ENCODE measurements at places on chromosomes 3 and 15.

GRCh38 chr15:85764649-85765277 lies 30.0 kb downstream of the KLHL25 start:
- DNase-seq = peak; percentile 49

GRCh38 chr3:164186095-164186494 lies 892.2 kb downstream of the SI start:
- DNase-seq = no peak

DNA sequence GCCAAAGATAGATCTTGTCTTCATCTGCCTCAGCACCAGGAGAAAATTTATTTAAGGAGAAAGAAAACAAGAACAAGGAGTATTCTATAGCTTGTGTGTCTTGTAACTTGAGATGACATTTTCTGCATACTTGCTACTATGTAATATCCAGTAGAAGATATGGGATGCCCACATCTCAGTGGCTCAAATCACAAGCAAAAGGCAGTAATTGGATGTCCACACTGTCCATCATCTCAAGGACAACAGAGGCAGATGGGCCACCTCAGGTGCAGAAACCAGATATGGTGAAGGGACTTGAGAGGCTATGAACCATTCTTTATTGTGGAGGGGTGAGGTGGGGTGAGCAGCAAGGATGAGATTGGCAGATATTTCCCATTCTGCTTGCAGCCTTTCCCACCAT lies 309.0 kb downstream of the GBE1 start:
- no peak for DNase-seq

GRCh38 chr3:12944849-12945248 lies 103.5 kb upstream of the RPL32 start:
- no peak for DNase-seq

- no peak for DNase-seq
Observed at GRCh38 chr15:47301481-47301880, 415.8 kb upstream of the SEMA6D start.

DNA sequence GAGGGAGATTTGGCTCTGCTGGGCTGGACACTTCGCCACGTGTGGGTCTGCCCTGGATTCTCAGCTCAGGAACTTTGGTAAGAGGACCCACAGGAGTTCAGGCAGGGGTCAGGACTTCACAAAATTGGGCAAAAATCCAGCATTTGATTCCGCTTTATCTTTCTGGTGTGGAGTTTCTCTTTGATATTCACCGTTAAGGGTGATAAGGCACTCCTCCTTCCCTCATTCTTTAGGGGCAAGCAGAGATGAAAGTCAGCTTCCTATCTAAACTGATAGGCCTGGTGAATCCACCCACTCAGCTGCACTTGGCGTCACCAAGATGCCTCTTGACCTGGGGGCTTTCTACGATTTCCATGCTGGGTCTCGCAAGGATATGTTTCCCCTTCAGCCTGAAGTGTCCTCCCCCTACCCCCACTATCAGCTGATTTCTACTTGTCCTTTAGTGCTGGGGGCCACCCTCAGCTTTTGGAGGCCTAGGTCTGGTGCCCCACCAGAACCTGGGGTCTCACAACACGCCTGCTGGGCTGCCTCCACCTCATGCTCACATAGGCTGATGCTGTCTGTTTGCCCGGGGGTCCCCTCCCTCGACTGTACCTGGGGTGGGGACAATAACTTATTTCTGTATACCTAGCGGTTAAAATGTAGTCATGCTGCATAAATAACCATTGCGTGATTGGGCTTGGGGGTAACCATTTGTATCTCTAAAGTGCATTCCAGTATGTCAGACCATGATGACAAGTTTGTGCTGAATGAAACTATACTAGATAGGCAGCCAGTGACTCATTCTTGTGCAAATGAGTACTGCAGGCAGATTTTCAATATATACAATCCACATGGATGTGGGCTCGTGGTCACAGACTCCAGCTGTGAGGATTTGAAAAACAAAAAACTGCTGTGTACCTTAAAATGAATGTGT lies 248.3 kb downstream of the ADAMTS17 start:
- peak; percentile 81 for DNase-seq

- DNase-seq = peak; percentile 22
Observed at GRCh38 chr15:50116477-50116876, 2.6 kb downstream of the ATP8B4 start.

DNA sequence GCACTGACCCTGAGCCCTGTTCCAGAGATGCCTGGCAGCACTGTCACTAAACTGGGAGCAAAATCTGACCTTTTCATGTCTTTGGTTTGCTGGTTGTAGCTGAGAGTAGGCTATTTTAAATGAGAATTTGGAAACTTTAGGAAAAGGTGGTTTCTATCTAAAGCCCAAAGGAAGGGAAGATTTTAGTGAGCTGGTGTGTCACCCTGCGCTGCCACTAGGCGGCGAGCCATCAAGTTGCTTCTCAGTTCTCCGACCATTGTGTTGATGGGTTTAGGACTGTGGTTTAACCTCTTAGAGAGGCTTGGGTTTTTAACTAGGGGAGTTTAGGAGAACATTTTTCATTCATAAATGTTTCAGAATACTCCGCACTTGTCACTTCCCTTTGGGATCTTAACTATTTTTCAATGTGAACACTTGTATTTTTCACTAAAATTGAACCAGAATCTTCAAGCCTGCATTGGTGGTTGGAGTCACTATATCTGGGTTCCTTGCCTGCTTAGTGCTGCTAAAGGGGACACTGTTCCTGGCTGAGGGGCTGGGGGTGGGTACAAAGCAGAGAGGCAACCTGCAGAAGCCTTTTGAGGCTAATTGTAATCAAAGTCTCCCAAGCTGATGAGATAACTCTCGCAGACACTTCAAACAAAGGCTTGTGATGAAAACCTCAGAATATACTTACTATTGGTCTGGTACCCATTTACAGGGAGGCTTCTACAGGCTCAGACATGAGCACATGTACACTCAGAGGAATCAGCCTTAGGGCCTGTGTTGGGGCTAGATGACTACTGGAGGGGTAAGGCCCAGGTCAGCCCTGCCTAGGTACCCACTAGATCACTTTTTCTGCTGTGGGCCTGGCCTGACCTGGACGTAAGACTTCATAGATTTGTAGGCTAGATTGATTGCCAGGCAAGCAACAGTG lies 16.8 kb downstream of the EXOSC7 start:
- DNase-seq = no peak

DNA sequence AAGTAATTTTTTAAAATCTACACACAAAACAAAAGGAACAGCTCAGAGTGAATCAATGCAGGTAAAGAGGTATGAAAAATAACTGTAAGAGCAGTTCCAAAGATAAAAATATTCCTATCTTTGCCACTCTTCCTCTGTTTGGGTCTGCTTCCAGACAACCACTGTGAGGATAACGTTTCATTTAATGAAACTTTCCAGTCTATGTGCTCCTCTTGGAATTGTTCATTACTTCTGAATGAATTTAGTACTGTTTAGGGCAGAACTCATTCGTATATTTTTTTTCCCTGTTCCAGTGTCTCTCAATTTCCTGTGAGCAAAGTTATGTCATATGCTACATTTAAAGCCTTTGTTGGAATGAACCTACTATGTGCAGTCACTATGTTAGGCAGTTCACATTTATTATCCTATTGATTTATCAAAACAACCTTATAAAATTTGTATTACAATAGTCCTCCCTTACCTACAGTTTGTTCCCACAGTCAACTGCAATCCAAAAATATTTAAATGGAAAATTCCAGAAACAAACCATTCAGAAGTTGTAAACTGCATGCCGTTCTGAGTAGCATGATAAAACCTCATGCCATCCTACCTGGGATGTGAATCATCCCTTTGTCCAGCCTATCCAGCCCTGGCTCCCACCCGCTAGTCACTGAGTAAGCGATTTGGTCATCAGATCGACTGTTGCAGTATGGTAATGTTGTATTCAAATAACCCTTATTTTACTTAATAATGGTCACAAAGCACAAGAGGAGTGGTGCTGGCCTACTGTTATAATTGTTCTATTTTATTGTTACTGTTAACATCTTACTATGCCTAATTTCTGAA lies 98.1 kb downstream of the TMCC1 start:
- peak; percentile 27 for DNase-seq

DNA sequence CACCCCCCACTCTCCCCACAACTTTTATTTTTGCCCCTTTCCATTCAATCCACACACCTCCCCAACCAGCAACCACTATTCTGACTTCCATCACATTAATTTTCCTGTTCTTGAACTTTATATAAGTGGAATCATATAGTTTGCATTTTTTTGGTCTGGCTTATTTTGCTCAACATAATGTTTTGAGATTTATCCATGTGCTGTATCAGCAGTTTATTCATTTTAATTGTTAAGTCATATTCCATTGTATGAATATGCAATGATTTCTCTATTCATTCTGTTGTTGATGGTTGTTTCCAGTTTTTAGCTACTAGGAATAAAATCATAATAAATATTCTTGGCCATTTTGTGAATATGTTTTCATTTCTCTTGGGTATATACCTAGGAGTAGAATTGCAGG lies 5.8 kb upstream of the SCAMP5 start:
- DNase-seq = no peak

GRCh38 chr15:29422606-29423005 lies 153.0 kb upstream of the NSMCE3 start:
- DNase-seq = no peak

- no peak for DNase-seq
Observed at GRCh38 chr3:141150081-141150830, 81.4 kb upstream of the PXYLP1 start.

DNA sequence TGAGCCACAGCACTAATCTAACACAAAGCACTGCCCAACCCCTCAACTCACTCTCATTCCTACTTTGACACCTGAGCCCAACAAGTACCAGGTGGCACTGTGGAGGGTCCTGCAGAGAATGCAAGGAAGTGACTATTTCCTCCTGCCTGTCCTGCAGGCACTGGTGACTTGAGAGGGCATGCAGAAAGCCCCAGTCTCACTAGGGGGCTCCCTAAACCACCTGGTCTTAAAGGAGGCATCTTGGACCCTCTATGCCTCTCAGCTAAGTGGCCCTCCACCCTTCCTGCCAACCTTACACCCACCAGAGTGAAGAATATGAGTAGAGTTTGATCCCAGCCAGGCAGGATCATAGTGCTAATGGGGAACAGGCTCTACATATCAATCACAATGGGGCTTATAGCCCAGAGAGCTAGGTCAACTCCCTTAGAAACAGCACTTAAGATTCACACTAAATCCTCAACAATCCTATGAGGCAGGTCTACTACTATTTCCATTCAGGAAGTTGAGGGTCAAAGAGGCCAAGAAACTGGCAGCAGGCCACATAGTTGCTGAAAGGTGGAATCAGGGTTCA lies 15.2 kb downstream of the TRAIP start:
- peak; percentile 44 for DNase-seq

- DNase-seq = no peak
Observed at GRCh38 chr15:62126364-62126763, 38.7 kb downstream of the C2CD4B start.

GRCh38 chr3:169966951-169967915 lies 626 bp downstream of the SEC62 start:
- peak; percentile 48 for DNase-seq

DNA sequence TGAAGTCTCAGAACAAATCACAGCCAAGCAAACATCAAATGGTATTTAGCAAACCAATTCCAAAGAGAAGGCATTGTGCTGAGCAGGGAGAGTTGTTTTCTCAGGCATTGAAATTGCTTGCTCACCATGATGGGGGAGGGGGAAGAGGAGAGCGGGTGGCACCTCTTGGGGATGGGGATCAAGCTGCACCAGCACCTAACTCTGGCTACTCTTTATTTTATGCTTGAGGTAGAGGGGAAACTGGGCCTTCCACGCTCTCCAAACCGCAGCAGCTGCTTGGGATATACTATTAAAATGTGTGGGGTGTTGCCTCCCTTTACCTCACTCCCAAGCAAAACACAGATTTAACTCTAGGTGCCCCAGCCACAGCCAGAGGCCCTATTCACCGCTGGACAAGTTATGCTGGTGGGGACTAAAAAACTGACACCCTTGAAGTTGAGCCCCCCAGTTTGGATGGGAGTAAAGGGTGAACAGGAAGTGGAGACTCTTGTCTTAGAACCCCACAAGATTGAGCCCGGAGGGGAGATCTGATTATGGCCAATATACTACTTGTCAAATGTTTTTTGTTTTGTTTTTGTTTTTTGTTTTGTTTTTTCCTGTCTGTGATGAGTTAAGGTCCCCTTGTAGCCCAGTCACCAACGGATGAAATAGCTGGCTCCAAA lies 5.0 kb upstream of the FOXB1 start:
- DNase-seq = no peak

GRCh38 chr3:25751048-25751447 lies 32.2 kb downstream of the NGLY1 start:
- DNase-seq = no peak

DNA sequence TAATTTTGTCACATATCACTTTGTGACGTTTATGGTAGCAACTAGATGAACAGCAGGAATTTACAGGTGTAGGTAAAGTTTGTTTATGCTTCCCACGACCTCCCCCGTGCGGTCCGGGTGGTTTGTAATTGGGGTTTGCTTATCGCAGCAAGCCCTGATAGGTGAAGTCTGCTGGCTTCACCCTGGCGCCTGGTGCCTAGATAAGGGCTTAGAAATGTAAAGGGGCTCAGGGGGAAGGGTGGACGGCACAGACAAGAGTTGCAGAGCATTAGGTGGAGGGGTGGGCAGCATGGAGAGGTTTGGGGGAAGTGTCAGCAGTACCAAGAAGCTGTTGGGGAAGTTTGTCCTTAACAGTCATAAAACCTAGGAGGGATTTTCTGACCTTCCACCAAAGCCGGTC lies 108.1 kb upstream of the RNF7 start:
- DNase-seq = no peak

GRCh38 chr3:94176988-94177745 lies 114.3 kb downstream of the NSUN3 start:
- DNase-seq = peak; percentile 7

DNA sequence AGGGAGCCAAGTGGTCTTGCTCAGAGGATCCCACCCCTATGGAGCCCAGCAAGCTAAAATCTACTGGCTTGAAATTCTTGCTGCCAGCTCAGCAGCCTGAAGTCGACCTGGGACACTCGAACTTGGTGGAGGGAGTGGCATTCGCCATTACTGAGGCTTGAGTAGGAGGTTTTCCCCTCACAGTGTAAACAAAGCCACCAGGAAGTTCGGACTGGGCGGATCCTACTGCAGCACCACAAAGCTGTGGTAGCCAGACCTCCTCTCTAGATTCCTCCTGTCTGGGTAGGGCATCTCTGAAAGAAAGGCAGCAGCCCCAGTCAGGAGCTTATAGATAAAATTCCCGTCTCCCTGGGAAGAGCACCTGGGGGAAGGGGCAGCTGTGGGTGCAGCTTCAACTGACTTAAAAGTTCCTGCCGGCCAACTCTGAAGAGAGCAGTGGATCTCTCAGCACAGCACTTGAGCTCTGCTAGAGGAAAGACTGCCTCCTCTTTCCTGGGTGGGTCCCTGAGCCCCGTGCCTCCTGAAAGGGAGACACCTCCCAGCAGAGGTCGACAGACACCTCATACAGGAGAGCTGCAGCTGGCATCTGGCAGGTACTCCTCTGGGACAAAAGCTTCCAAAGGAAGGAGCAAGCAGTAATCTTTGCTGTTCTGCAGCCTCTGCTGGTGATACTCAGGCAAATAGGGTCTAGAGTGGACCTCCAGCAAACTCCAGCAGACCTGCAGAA lies 576.3 kb upstream of the NECTIN3 start:
- DNase-seq = no peak

All from fibroblast of pulmonary artery (primary cell).